Activated CD8-positive, alpha-beta T cell treated with anti-CD3 and anti-CD28 coated beads for 36 hours (primary cell): ENCODE measurements at places on chromosomes 5 and 9. TPM values are rescaled to one million over a fixed set of nuclear protein-coding genes. Genes with fewer than 3 reads are reported as not detected.

Gene HNRNPH1
- 706 TPM for total RNA-seq

DNA sequence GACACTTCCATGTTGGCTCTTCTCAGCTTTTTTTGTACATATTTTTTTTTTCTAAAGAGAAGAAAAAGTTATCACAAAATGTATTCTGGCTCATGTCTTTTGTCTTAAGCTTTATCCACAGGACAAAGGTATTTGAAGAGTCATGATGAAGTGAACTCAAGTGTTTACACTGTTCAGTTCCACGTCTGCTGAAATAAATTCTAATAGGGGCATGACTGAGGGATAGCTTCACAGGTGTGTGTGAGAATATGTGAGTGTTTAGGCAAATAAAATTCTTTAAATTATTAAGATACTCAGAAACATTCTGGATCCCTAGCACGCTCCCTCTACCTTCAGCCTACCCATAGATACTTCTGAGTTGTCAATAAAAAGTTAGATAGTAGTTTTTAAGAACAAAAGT is 59.8 kb downstream of the BAAT start:
- DNase-seq: no peak
- H3K27me3 ChIP-seq: peaks cover 7% of the 10 kb centered on the region
- H3K4me3 ChIP-seq: no peak overlapping the region
- H3K36me3 ChIP-seq: peaks cover 2% of the 10 kb centered on the region
- no peaks in the 10 kb centered on the region for H3K4me1 ChIP-seq

Gene MYMK
- total RNA-seq: not detected

Gene SLC2A8
- 1.6 TPM for total RNA-seq

DNA sequence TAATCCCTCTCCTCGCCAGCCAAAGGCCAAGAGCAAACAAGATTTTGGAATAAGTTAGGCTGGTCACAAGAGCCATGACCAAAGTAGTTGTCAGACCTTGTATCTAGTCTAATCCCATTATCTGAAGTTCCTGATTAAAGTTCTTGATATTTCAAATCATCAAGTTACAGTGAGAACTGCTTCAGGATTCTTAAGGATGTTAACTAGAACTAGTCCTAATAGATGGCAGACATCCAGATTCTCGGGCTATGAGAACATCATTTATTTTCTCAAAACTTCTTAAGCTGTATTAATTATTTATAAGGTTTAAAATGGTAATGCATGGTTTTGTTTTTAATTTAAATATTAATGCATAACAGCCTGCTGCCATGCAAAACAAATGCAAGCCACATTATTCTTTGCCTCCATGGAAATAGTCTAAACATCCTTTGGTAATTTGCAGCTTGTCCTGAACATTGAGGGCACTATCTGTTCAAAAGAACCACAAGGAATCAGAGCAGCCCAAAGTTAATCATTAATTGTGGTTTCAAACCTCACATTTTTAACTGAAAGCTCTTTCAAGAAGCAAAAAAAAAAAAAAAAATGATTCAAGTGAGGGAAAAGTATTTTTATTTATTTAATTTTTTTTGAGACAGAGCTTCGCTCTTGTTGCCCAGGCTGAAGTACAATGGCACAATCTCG is 95.1 kb downstream of the TTC39B start:
- H3K4me3 ChIP-seq: no peak overlapping the region
- peaks cover 17% of the 10 kb centered on the region for H3K36me3 ChIP-seq
- no peak for DNase-seq
- H3K27me3 ChIP-seq: no peaks in the 10 kb centered on the region
- peaks cover 4% of the 10 kb centered on the region for H3K4me1 ChIP-seq

GRCh38 chr9:134304690-134305089 is 21.6 kb upstream of the RXRA start:
- H3K4me3 ChIP-seq: no peak overlapping the region
- H3K36me3 ChIP-seq: no peaks in the 10 kb centered on the region
- peaks cover 12% of the 10 kb centered on the region for H3K4me1 ChIP-seq
- DNase-seq: no peak

GRCh38 chr9:34606190-34606589 is 5.7 kb downstream of the RPP25L start:
- H3K27me3 ChIP-seq: no peaks in the 10 kb centered on the region
- no peak overlapping the region for H3K27ac ChIP-seq
- no peak for DNase-seq
- H3K4me1 ChIP-seq: peaks cover 6% of the 10 kb centered on the region
- no peak overlapping the region for H3K4me3 ChIP-seq

DNA sequence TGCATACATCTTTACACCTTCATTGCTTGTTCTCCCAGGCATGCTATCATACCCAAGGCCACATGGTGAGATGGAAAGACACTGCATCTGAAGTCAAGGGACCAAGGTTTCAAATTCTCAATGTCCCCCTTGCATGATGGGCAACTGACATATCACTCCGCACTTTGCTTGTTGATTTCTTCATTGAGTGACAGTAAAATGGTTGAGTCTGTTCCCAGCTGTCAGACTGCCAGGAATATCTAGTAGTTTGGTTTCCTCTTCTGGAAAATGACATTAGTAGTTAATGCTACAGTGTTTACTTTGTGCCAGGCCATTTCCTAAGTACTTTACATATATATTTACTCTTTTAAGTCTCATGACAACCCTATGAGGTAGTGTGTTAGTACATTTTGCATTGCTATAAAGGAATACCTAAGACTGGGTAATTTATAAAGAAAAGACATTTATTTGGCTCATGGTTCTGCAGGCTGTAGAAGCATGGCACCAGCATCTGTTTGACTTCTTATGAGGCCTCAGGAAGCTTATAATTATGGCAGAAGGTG is 114.4 kb downstream of the PCSK1 start:
- no peak overlapping the region for H3K4me3 ChIP-seq
- H3K27ac ChIP-seq: no peak overlapping the region
- H3K36me3 ChIP-seq: no peaks in the 10 kb centered on the region
- peaks cover 10% of the 10 kb centered on the region for H3K27me3 ChIP-seq
- no peaks in the 10 kb centered on the region for H3K4me1 ChIP-seq

Gene OR1J2
- total RNA-seq: not detected

Gene DNAI1
- 0.18 TPM for total RNA-seq

- DNase-seq: no peak
- no peaks in the 10 kb centered on the region for H3K36me3 ChIP-seq
- H3K27me3 ChIP-seq: peaks cover 31% of the 10 kb centered on the region
- H3K27ac ChIP-seq: no peak overlapping the region
Observed at GRCh38 chr5:170536525-170536924, 32.7 kb downstream of the KCNIP1 start.

- DNase-seq: no peak
- peaks cover 33% of the 10 kb centered on the region for H3K4me1 ChIP-seq
- no peak overlapping the region for H3K27ac ChIP-seq
Observed at GRCh38 chr9:126515873-126516505, 97.7 kb upstream of the LMX1B start.

- H3K27me3 ChIP-seq: no peaks in the 10 kb centered on the region
- peaks cover 2% of the 10 kb centered on the region for H3K36me3 ChIP-seq
- no peak overlapping the region for H3K4me3 ChIP-seq
- peaks cover 27% of the 10 kb centered on the region for H3K4me1 ChIP-seq
- peak overlapping the region; percentile 26 for H3K27ac ChIP-seq
Observed at GRCh38 chr5:141647242-141647641, 4.0 kb downstream of the FCHSD1 start.

DNA sequence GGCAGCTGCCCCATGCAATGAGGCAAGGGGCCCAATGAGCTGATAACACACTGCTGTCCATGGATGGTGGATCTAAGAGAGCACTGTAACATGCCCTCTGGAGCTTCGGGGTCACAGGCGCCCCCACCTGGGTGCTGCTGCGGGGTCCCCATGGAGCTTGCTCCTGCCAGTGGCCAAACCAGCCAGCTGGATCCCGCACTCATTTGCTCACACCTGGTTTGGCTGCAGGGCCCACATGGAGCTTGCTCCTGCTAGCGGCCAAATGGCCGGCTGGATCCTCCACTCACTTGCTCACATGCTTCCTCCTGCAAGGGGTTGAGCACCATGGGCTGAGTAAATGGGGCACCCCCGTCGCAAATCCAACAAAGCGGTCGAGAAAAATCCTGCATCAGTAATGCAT is 68.3 kb upstream of the ARL15 start:
- no peaks in the 10 kb centered on the region for H3K36me3 ChIP-seq
- no peaks in the 10 kb centered on the region for H3K4me1 ChIP-seq
- no peak overlapping the region for H3K4me3 ChIP-seq
- H3K27ac ChIP-seq: no peak overlapping the region
- H3K27me3 ChIP-seq: peaks cover 25% of the 10 kb centered on the region

DNA sequence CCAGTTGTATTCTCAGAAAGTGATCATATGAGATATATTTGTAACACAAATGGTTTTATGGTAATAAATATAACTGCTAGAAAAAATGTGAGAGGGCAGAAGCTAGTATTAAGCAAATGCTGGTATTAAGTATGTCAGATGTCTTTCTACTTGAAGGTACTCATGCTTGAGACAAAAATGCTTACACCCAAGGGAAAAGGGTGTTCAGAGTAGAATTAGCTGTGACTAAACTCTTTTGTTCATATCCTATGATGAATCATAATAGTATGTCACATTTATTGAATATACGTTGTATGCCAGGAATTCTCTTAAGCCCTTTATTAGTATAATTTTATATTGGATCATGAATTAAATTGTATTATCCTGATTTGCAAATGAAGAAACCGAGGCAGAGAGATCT is 2.2 kb downstream of the ADGRV1 start:
- peaks cover 7% of the 10 kb centered on the region for H3K4me1 ChIP-seq
- DNase-seq: no peak
- peaks cover 47% of the 10 kb centered on the region for H3K27me3 ChIP-seq

GRCh38 chr9:83280268-83280667 is 217.3 kb upstream of the RASEF start:
- no peak for DNase-seq
- H3K27me3 ChIP-seq: no peaks in the 10 kb centered on the region
- H3K4me3 ChIP-seq: no peak overlapping the region
- no peaks in the 10 kb centered on the region for H3K4me1 ChIP-seq
- H3K27ac ChIP-seq: no peak overlapping the region

Gene SPATA31C1
- total RNA-seq: not detected

DNA sequence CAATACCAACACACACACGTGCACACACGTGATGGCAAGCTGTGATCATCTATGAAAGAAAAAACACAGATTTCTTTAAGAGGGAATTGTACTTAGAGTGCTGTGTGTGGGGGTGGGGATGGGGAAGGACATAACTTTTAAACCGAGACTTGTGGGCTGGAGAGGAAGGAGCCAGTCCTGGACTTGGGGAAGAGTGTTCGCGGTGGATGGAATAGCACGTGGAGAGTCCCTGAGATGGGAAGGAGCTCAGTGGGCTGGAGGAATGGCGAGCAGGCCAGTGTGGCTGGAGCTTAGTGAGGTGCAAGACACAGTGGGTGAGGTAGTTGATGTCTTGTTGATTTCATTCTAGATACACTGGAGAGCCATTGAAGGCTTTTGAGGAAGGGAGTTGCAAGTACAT is 78.5 kb downstream of the RGS3 start:
- no peak for DNase-seq
- H3K27ac ChIP-seq: peak overlapping the region; percentile 18
- H3K4me3 ChIP-seq: no peak overlapping the region
- H3K4me1 ChIP-seq: peaks cover 30% of the 10 kb centered on the region
- H3K27me3 ChIP-seq: no peaks in the 10 kb centered on the region
- H3K36me3 ChIP-seq: peaks cover 48% of the 10 kb centered on the region

DNA sequence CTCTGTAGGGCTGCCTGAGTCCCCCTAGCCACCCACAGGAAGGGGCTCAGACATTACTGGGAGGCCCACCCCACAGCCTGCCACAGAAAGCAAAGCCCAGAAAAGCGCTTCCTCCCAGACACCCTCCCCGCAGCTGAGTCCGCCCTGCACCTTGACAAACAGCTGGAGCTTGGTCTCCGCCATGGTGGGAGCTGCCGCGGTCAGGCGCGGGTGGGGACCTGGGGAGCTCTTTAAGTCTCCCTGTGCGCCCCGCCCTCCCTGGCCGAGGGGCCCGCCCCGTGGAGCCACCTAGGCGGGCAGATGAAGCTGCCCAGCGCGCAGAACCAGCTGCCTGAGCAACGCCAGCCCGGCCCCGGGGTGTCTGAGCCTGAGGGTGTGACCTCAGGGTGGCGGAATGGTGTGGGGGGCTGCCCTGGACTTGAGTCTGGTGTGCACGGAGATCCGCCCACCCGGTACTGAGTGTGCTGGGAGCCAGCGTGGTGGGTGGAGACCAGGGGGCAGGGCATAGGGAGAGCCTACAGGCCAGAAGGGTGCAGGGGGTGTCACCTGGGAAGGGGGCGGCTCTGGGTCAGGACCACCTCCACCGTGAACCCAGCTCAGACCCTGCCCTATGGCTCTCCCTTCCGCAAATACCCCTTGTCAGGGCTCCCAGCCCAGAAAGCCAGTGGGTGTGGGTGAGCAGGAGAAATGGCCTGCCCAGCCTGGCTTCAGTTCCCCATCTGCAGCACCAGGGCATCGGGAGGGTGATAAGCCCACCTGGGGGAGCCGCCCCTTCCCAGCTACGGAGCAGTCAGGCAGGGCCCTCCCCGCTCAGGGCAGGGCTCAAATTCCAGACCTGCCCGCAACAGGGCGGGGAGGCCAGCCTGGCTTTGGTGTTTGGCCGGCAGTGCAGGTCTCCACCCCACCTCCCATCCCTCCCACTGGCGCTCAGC is at the start of gene CLIC3:
CLIC3 (minus strand) TSS at position 208 of the 932 bp plus-strand sequence; CDS start at position 183, 25 bp downstream.
- DNase-seq: peak; percentile 66
- peaks cover 5% of the 10 kb centered on the region for H3K27me3 ChIP-seq
- H3K36me3 ChIP-seq: peaks cover 6% of the 10 kb centered on the region
- H3K4me3 ChIP-seq: no peak within 1 kb of the TSS

Gene LCN6
- total RNA-seq: not detected

DNA sequence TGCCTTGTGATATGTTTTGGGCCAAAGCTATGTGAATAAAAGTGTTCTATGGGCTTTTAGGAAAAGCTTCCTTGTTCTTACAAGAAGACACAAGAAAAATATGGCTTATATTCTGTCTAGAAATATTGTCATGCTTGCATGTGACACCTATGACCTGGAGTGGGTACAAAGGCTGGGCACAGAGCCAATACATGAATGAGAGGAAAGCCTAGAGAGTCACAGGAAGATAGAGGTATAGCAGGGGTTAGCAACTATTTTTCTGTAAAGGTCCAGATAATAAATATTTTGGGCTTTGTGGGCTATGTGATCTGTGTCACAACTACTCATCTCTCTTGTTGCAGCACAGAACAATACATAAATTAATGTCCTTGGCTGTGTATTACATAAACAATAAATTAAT is 196.6 kb upstream of the CD180 start:
- no peaks in the 10 kb centered on the region for H3K36me3 ChIP-seq
- peaks cover 2% of the 10 kb centered on the region for H3K27me3 ChIP-seq
- no peak overlapping the region for H3K27ac ChIP-seq
- H3K4me1 ChIP-seq: no peaks in the 10 kb centered on the region

Gene GKAP1
- total RNA-seq: 4.4 TPM

GRCh38 chr5:78288246-78288645 is 6.3 kb downstream of the AP3B1 start:
- H3K4me1 ChIP-seq: peaks cover 57% of the 10 kb centered on the region
- H3K27ac ChIP-seq: no peak overlapping the region
- peaks cover 12% of the 10 kb centered on the region for H3K36me3 ChIP-seq
- H3K27me3 ChIP-seq: no peaks in the 10 kb centered on the region
